ENCODE measurements at places on chromosomes 5 and 9. TPM values are rescaled to one million over a fixed set of nuclear protein-coding genes. Genes with fewer than 3 reads are reported as not detected.
A peak's percentile ranks its signal among the peaks of the same experiment; 100 is the strongest.

DNA sequence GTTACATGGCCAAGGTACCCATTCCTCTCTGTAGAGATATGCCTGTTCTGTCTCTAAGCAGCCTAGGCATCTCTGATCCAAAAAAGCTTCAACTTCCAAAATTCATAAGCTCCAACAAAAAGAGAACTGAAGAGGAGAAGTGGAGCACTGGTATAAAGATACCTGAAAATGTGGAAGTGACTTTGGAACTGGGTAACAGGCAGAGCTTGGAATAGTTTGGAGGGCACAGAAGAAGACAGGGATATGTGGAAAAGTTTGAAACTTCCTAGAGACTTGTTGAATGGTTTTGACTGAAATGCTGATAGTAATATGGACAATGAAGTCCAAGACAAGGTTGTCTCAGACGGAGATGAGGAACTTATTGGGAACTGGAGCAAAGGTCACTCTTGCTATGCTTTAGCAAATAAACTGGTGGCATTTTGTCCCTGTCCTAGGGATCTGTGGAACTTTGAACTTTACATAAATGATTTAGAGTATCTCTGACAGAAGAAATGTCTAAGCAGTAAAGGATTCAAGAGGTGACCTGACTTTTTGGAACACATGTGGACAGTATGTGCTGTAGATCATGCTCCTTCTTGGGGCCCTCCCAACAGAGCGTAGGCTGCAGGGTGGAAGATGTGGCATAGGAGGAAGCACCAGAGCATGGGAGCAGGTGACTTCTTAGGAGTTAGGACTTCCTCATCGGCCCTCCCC is 162.2 kb upstream of the TRIM32 start:
- no peak for DNase-seq

DNA sequence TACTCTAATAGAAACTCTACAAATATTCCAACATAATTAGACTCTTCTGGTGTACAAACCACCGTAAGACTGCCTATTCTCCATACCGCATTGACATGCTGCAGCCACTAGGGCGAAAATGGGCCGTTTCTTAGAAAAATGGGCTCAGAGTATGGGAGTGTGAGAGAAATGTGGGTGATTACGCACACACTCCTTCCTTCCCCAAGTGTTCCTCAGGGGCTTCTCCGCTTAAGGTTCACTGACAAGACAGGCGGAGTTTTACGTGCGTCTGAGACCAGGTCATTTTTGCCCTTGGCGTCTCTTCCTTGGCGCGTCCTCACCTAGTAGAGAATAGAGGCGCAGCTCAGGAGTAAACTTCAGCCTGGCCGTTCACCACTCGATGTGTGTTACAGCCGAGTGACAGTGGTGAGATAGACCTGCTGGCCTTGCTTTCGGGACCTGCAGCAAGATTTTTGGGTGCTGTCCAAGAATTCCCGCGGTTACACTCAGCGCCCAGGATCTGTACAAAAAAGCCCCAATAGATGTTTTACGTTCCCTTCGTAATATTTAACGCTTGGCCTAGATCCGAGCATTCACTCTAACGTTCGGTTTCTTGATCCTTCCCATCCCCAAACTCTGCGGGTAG is 1.8 kb upstream of the NTRK2 start:
- no peak for DNase-seq

GRCh38 chr9:132672413-132672690 is 2.1 kb downstream of the GTF3C4 start:
- no peak for DNase-seq

DNA sequence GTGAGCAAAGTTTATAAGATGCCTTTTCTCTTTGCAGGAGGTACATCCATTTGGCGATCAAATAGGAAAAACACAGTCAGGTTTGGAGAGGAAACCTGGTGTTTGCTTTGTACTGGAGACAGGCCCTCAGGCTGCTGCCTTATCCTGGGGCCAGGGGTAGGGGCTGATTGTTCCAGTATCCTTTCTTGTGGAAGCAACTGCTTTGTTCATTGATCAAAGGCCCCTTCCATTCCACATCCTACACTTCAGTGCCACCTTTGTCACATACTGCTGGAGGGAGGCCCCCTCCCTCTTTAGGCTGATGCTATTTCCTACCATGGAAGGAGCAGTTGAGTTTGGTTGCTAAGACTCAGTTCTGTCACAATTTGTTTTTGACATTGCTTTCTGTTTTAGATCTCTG is 778.1 kb downstream of the TLR4 start:
- DNase-seq, result no peak

FOXD4 gene
- total RNA-seq, result 0.17 TPM

GRCh38 chr5:53038196-53038847 is 49.2 kb downstream of the ITGA2 start:
- no peak for DNase-seq

DNA sequence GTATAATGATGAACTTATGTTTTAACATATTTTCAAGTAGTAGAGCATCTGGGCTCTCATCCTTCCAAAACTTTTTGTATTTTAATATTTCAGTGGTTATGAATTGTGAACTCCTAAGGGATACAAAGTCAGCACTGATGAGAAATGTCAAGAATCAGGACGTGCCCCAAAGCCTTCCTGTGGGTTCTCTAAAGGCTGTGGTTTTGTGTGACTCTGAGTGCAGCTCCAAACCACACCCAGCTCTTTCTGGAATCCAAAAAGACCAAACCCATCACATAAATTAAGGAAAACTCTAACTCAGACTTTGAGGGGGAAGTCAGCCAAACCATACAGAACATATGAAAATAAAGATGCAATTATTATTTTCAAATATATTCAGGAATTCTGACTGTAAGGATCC is 40.8 kb upstream of the SMU1 start:
- no peak for DNase-seq

GRCh38 chr5:167156446-167156845 is 1135.0 kb upstream of the WWC1 start:
- no peak for DNase-seq

DNA sequence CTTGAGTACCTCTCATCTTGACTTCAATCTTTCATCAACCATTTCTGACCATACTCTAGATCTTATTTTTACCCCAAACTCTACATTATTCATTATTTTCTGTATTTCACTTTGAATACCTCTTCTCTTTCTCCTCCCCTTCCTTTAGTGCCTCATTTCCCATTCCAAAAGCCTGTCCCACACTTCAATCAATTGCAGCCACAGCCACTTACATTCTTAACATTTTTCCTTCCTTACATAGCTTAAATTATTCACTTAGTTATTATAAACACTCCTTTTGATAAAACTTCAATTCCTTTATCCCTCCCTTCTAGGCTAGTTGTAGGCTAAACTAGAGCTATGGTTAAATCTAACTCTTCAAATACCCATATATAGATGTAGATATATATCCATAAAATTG is 344.0 kb downstream of the PRR16 start:
- no peak for DNase-seq

DNA sequence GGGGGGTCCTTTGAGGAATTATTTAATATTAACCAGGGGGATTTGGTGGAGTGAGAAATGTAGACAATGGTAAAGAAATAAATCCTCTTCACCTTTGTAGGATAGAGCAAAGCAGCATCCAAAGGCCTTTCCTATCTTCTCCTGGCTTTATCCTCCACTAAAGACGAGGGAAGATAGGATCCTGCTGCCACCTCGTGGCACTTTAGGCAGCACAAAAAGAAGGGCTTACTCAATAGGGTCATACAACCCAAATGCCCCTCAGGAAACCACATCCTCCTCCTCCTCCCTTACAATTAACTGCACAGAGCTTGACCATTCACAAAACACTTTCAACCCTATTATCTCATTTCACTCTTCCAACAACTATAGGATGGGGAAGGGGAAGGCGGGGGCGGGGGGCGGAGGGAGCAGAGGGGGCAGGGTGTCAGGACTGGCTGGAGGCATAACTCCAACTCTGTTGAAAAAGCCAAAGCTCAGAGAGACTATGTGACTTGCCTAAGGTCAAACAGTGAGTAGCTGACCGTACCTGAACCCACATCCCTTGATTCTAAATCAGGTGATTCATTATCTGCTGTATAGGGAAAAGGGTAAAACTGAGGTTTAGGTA is 45.4 kb upstream of the MYOT start:
- peak; percentile 38 for DNase-seq

DNA sequence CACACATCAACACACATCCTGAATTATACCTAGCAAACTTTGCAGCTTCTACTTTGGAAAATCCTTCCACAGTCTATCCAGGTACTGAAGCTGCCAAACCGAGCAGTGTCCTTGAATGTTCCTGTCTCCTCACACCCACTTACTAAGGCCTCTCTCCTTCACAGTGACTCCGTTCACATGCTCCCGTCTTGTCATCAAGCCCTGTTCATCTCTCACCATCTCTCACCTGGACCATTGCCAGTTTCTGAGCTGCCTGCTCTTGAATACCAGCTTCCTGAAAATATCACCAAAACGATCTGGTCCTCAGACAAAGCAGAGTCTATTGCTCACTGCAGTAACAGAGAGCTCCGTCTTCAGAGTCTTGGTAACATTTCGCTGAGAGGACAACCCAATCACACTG is 57.4 kb downstream of the GCNT1 start:
- DNase-seq, result no peak

MEF2C gene
- 15.9 TPM for total RNA-seq

PFN3 gene
- not detected for total RNA-seq

CCL21 gene
- 2.2 TPM for total RNA-seq

- no peak for DNase-seq
Observed at GRCh38 chr5:134464988-134465815, 53.5 kb upstream of the CDKN2AIPNL start.

DNA sequence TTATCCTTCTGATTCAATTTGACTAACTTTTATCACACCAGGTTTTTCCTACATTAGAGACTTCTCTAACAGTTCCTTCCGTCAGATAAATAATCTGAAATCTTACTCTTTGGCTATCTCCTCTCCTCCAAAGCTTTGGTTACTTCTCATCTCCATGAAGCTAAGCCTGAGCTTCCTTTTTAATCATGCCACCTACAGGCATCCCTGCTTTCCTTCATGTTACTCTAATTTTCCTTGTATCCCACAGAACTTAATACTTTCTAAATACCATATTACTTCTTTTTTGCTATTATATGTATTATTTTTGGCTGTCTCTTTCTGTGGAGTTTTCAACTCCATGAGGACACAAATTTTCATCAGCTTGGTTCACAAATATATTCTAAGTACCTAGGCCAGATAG is 49.7 kb downstream of the C9 start:
- no peak for DNase-seq

DNA sequence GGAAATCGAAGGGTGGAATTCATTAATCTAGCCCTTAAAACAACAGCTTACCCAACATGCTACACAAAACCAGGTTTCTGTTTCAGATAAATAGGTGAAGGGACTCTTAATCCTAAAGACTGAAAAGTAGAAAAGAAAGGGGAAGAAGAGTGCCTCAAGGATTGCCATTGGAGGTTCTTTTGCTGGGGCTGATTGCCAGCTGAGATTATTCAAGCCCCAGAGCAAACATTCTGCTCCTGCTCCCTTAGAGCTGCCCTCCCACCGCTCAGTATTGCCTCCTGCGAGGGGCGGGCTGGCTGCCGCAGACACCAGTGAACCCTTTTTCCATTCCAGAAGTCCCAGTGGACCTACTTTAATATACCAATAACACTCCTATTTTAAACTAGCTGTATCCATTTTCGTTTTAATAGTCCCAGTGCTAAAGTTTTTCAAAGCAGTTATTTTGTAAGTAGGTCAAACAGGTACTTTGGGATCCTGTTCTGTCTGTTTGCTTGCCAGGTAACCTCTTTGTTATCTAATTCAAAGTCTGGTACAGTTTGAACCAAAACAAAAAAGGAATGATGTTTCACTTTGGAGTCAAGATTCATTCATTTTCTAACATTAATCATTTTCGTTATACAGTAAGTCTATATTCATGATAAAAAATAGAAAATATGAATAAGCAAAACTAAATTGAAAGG is 38.6 kb downstream of the HMGCS1 start:
- DNase-seq, result no peak

DNA sequence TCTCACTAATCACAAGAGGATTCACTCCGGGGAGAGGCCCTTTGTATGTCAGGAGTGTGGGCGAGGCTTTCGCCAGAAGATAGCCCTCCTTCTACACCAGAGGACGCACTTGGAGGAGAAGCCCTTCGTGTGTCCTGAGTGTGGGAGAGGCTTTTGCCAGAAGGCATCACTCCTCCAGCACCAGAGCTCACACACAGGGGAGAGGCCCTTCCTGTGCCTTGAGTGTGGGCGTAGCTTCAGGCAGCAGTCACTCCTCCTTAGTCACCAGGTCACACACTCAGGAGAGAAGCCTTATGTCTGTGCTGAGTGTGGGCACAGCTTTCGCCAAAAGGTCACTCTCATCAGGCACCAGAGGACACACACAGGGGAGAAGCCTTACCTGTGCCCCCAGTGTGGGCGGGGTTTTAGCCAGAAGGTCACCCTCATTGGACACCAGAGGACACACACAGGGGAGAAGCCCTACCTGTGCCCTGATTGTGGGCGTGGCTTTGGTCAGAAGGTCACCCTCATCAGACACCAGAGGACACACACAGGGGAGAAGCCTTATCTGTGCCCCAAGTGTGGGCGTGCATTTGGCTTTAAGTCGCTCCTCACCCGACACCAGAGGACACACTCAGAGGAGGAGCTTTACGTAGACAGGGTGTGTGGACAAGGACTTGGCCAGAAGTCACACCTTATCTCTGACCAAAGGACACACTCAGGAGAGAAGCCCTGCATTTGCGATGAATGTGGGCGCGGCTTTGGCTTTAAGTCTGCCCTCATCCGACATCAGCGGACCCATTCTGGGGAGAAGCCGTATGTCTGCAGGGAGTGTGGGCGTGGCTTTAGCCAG is 27.8 kb downstream of the NUTM2F start:
- no peak for DNase-seq

All from liver (tissue), 10 donors.